HFFc6 (cell line): ENCODE measurements at places on chromosomes 1 and 21. TPM values are rescaled to one million over a fixed set of nuclear protein-coding genes. Genes with fewer than 3 reads are reported as not detected.

Gene PRR9
- not detected in 3 replicates for total RNA-seq

Gene HMCN1
- 1.2 to 1.8 TPM (median 1.5 TPM) in 3 replicates for total RNA-seq

Gene ERO1B
- total RNA-seq, result 2.1 to 2.3 TPM (median 2.2 TPM) in 3 replicates

Gene RAD54L
- 4.0 to 10.9 TPM (median 9.6 TPM) in 3 replicates for total RNA-seq

Gene PGLYRP3
- not detected in 2 replicates for total RNA-seq

Gene TMPRSS15
- not detected in 3 replicates for total RNA-seq

Gene TPTE
- total RNA-seq, result not detected in 3 replicates

GRCh38 chr21:38359090-38359489 is 102.3 kb downstream of the KCNJ15 start:
- DNase-seq, result no peak

DNA sequence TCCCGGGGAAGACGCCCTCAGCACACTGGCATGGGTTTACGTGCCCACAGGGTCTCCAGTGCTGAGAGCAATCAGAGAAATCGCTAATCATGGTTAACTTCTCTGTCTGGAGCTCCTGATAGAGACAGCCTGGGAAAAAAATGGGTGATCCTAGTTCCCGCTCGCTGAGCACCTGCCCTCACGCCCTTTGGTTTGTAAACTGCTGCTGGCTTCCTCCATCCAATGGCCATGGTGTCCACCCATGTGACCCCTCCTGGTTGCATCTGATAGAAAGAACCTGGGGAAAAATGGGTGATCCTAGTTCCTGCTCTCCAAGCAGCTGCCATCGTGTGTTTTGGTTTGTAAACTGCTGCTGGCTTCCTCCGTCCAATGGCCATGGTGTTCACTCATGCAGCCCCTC is 402.2 kb downstream of the PRDM2 start:
- DNase-seq, result no peak

DNA sequence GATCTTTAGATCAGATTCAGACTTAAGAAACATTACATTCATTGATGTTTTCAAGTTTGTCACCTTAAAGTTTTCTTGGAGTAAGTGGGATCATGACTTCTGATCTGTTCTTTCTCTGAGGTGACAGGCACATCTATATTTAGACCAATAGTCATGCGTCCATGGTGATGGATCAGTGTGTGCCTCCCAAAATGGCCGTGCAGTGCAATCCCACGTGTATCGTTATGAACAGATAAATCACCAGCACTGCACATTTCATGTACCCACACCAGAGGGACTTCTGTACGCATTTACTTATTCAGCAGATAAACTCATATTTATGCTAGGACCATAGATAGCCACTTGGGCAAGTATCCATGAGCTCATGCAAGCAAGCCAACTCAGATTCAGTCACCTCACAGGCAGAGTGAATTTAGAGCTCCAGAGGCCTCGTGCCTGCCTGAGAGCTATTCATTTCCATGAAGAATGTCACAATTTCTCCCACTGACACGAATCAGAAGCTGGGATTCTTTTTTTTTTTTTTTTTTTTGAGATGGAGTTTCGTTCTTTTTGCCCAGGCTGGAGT is 13.9 kb upstream of the WDR26 start:
- no peak for DNase-seq

- no peak for DNase-seq
Measured at GRCh38 chr1:29211086-29212030, 19.4 kb downstream of the MECR start.

DNA sequence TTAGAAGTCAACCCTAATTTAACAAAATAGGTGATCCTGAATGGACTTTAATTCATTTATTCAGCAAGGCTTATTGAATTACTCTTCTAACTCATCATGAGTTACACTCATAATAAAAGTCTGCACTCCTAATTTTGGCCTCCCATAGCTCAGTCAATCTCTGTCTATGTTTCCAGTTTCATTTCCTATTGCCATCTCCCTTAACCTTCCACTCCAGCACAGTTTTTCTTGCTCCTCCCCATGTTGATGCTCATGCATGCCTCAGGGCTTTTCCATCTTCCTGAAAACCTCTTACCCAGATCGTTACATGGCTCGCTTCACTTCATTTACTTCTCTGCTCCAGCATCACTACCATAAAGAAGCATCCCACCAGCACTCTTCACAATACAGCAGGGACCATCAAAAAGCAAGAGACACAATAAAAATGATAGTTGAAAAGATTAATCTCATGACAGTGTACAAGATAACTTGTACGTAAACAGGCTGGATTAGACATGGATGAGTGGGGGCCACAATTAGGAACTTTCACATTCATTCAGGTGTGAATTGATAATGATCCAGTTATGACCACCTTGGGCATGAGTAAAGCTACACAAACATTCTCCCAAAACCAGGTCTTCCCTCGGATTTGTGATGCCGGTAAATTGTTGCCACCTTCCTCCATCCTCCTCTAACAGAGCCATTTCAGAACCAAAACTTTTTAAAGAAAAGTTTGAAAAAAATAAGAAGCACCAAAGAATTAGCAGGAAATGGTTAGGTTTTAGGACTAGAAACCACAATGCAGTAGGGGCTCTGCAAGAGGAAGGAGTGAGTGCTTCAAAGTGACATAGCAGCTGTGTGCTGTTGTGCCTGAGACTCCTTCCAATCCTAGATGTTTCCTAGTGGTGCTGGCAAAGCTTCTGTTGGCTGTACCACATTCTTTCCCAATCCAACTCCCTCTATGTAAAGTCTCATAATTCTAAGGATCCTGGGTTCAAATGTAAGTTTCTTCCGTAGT is 89.8 kb downstream of the OLFML2B start:
- DNase-seq, result no peak

- peak; percentile 72 for DNase-seq
Measured at GRCh38 chr1:183230413-183230812, 44.3 kb downstream of the LAMC2 start.

DNA sequence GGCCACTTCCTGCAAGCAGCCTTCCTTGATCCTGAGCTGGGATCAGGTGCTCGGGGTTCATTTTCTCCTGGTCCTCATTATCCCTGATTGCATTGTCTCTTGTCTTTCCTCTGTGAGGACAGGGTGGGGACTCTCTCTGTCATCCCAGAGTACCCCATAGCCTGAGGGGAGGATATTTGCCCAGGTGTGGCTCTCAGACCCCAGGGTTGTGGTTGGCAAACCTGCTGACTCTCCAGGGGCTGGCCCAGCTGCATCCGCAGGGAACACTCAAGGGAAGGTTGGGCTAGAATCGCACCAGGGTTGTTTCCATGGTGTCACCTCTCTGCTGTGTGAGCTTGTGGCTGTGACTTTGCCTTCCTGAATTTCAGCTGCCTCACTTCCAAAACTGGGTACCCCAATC is 276.8 kb upstream of the C1orf174 start:
- DNase-seq, result no peak

DNA sequence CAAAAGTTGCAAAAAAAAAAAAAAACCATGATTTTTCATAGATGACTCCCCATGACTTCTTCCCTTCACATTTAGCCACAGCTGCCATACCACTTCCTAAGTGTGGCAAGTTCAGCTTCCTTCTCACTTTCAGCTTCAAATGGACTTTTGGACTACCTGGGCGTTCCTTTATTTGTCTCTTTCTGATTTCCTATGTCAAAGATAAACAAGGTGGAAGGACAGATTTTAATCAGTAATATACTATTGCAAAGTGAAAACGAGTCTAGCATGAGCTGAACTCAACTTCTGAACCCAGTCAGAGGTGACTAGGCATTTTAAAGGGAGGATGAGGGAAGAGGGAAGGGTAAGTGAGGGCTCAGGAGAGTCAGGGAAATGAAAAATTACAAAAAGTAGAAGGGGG is 14.4 kb upstream of the SCCPDH start:
- no peak for DNase-seq

- no peak for DNase-seq
Measured at GRCh38 chr1:86705665-86705985, 1.2 kb downstream of the SH3GLB1 start.

DNA sequence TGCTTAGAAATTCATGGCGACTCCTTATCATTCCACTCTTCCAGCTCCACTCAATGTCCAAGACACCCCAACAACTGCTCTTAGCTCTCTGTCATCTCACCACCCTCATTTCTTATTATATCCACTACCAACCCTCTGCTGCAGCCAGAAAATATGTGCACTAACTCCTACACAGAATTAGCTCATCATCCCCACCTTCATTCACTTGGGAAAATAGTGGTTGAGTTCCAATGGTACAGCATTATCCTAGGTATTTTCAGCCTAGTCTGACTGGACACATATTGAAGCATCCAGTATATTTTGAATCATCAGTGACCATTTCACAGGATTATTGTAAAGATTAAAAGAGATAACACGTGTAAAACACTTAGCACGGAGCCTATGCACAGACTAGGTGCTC is 16.7 kb upstream of the VSIG8 start:
- DNase-seq, result no peak

- no peak for DNase-seq
Measured at GRCh38 chr1:59357645-59358320, 60.9 kb downstream of the FGGY start.

- DNase-seq, result no peak
Measured at GRCh38 chr1:29278124-29278523, 41.8 kb downstream of the PTPRU start.

DNA sequence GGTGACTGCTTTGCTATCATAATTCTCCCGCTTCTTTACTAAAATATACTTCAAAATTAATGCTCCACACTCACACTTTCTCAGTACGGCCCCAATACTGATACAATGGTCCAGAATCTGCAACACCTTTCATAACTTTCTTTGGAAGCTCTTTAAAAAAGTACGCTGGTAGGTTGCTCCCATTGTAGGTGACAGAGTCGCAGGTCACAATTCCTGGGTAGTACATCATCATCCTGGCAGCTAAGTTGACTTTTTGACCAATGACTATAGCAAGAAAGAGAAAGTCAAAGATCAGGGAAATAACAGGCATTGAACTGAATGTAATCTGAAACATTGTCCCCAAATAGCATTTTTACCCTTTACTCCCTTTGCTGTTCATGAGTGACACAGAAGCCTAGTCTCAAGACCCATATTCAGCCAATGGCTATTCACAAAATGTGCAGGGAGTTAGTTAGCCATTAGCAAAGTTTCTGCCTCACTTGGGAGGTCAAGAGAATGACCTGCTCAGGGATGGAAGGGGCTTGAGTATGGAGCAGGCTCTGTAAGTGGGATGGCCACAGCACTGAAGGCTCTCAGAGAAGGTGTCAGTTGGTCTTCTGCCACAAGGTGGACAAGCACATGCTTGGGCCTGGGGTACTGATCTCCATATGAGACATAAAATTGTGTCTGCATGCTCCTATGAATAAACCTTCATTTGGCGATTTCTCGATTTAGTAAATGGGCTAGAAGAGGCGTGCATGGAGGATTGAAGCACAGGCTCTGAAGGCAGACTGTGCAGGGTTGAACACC is 35.4 kb downstream of the ADCY10 start:
- DNase-seq, result no peak

DNA sequence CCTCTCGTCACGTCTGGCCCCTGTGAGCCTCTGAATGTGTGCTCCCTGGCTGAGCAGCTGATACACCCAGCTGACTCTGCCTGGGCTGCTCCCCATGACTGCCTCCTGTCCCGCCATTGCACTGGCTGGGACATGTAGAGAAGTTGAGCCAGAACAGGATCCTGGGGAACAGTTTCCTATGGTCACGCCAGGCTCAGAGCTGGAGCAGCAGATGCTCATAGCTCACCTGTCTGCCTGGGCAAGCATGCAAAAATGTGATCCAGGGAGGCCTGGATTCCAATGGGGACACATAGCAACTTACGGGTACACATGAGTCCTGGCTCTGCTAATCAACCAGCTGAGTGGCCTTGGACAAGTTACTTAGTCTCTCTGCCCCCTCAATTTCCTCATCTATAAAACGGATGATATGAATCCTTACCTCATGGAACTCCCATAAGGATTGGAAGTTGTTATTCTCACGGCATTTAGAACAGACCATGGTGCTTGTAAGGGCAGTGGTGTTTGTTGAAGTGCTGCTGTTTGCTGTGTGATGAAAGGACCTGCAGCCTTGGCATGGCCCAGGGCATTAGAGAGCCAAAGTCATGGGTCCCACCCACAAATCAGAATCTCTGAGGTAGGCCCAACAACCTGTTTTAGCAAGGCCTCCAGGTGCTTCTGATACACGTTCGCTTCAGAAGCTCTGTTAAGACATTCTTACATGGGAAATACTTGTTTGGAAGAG is 150.3 kb upstream of the VANGL1 start:
- no peak for DNase-seq

DNA sequence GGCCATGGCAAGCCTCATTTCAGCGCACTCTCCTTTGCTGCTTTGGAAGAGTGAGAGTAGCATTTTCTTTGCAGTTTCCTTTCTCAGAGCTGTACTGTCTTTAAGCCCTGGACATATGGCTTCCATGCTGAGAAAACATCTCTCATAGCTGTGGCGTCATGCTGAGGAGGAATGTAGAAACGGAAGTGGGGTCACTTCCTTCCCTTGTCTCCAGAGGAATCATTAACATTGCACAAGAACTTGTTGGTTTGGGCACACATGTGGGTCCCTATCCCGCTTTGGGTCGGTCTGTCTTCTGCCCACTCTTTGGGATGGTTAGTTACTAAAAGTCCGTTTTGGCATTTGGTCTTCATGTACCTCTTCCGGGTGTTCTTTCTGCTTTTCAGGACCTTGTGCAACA is 5.6 kb downstream of the MFN2 start:
- DNase-seq, result peak; percentile 55

DNA sequence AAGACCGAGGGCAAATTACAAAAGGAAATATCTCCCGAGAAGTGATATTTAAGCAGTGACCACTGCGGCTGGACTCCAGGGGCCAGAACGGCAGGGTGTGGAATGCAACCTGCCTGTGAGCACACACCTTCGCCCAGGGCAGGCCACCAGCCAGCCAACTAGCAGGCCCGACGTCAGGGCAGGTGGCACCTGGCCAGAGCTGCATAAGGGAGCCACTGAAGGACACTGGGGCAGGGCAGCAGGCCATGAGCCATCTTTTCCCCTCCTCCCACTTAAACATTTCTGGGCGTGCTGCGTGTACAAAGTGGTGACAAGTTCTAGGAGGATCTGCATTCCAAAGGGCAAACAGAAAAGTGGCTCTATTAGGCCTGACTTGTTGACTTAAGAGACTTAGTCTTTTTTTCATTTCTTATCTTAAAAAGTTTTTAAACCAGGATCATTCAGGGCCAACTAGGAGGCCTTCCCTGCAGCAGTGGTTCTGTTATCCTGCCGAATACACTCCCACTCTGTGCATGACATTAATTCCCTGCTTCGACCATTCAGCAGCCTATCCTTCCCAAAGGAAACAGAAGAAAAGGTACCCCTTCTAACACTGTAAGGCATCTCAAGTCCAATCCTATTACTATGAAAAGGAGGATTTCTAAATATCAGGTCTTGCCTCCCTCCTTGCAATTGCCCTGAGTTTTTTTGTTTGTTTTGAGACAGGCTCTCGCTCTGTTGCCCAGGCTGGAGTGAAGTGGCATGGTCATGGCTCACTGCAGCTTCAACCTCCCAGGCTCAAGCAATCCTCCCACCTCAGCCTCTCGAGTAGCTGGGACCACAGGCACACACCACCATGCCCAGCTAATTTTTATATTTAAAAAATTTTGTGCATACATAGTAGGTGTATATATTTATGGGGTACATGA is 96.3 kb downstream of the BCAR3 start:
- DNase-seq, result peak; percentile 61

GRCh38 chr1:185610954-185611353 is 123.2 kb upstream of the HMCN1 start:
- no peak for DNase-seq
